ENCODE measurements at places on chromosomes 5 and 9.

DNA sequence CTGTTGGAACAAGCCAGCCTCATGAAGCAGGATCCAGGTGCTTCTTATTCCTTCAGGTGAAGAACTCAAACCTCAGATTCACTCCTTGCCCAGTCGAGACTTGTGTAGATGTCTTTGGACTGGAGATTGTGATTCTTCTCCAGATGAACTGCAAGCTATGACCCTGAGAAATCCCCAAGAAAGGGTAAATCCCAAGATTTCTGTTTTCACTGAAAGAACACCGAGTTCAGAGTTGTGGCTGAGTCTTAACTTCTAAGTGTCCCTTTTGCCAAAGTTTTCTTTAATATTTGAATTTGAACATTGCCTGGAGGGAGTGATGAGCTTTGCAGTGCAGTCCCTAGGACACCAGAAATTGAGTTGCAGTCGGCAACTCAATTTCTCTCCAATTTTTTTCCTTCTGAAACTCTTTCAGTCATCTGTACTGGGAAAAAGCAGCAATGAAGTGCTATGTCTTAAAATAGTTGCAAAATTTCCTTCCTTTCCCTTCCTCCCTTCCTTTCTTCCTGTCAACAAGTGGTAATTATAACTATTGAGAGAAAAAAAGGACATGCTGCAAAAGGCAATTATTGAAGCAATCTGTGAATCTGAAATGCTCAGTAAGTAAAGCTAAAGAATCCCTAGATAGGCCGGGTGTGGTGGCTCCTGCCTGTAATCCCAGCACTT is 56.1 kb downstream of the ANKRD55 start:
- no peak for DNase-seq

GRCh38 chr9:36594213-36594612 is 21.5 kb downstream of the MELK start:
- no peak for DNase-seq

GRCh38 chr9:21875893-21876292 is 73.5 kb downstream of the MTAP start:
- no peak for DNase-seq

- DNase-seq: no peak
Observed at GRCh38 chr5:116315531-116315930, 230.7 kb downstream of the COMMD10 start.

Measured in stimulated activated CD8-positive, alpha-beta memory T cell treated with anti-CD3 and anti-CD28 coated beads, Interleukin-4, amount 100 ng/mL, for 1 hour (primary cell).